Hematopoietic multipotent progenitor cell treated with erythropoietin and hydrocortisone succinate and interleukin-3 and kit ligand, for 17 days (in vitro differentiated cells): ENCODE measurements at places on chromosomes 5 and 9.

GRCh38 chr9:30744871-30745270, 1639.6 kb upstream of the ACO1 start:
- DNase-seq, result no peak

DNA sequence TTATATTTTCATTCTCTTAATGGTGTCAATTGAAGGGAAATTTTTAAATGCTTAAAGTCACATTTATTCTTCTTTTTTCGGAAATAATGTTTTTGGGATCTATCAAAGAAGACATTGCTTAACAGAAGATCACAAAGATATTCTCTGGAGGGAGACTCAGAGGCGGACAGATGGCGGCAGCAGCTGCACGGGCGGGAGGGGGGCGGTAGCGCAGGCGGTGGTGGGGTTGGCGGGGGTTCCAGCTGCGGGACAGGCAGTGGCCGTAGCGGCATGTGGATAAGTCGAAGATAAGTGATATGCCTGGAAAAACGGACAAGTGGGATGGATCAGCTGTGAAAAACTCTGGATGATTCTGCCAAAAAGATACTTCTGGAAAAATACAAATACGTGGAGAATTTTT, 31.6 kb upstream of the ZDHHC11B start:
- no peak for DNase-seq

GRCh38 chr5:181160152-181160754, 12.9 kb downstream of the OR2V2 start:
- DNase-seq, result peak; percentile 85

GRCh38 chr9:12764150-12764549, 10.7 kb upstream of the LURAP1L start:
- DNase-seq, result no peak

DNA sequence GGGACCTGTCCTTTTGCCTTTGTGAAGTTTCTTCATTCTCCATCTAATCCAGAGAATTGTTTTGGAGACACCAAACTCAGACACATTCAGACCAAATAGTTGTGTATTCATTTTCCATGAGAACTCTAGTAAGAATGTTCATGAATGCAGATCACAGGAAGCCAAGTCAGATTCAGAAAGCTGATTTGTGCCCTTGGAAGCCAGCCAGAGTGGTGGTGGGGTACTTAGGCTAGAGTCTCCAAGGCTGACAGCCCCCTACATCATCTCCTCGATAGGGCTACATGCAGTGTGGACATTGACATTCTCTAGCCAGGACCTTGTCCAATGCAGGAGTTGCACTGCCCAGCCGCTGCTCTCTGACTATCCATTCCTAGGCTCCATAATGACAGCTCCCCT, 137.6 kb downstream of the UGCG start:
- no peak for DNase-seq

DNA sequence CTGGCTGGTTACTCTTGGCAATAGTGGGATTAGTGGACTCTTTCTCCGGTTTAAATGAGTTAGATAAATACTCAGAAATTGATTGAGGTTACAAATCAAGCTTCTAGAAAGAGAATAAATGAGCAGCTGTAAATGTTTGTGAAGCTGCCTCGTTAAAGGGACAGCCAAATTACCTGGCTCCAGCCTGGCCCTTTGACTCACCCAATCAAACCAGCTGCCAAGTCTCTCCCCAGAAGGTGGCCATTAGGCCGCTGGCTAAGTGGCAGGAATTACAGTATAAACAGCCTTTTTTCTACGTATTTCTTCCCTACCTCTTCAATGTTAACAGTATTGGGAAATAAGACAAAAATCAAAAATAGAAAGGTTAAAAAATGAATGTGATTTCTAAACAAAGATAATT, 46.0 kb upstream of the SRFBP1 start:
- no peak for DNase-seq

GRCh38 chr5:134439210-134439654, 27.6 kb upstream of the CDKN2AIPNL start:
- DNase-seq, result no peak

DNA sequence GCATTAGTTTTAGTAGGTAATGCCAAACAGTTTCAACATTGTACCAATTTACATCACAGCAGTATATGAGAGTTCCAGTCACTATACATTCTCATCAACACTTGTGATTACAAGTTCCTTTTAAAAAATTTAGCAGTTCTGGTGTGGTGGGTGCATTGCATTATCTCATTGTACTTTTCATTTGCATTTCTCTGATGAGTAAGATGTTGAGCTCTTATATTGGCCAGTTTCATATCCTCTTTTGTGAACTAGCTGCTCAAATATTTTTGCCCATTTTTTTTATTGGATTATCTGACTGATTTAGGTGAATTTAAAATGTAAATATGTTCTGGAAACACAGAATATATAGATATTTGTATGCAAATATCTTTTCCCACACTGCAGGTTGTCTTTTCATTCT, 160.9 kb upstream of the NR3C1 start:
- DNase-seq, result no peak

- no peak for DNase-seq
Measured at GRCh38 chr9:38527503-38527902, 92.9 kb downstream of the ANKRD18A start.

DNA sequence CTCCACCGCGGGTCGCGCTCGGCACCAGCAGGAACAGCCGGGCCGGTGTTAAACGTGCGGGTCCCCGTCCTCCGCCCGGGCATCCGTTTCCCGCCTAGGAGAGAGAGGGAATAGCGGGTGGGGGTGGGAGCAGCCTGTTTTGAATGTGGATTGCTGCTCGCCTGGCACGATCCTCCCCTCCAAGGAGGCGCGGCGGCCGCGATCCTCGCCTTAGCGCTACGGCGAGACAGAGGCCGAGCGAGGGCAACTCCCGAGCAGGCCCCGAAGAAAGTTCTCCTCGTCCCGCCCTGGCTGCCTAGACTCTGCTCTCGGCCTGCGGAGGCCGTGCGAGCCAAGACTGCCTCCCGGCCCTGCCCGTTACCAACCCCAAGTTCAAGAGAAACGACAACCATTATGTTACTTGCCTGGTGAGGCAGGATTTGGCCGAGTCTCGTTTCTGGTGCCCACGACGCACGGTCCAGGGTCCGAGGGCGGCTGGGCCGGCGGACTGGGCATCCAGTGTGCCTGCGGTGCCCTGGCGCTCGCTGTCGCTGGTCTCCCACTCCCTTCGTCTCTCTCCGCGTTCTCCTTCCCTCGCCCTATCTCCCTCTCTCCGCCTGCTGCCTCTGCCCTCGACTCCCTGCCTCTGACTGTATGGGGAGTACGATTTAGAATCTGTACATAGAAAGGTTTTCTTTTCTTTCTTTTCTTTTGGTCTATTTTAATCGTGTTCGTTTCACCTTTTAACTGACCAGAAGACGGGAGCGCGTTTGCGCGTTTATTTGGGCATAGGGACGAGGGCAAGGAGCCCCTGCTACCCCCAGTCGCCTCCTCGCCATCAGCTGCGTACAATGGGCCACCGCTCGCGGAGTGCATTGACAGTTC, 724 bp downstream of the NR2F1-AS1 start:
- DNase-seq, result no peak

DNA sequence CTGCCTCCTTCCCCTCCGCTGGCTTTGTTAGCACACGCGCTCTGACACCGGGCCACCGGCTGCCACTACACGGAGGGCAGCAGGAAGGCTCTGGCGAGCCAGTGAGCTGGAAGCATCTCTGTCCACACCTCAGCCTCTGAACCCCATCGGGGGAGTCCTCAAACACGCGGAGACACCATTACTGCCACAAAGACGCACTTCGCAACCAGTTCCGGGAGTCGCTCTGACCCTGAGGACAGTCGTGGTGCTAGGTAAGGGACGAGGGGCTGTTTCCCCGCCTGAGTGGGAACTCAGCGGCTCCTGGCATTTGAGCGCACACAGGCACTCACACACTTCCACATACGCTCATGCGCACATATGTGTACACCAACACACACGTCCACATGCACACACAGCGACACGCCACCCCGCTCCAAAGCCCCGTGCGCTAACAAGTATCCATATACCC, 160.0 kb downstream of the C9orf152 start:
- no peak for DNase-seq

DNA sequence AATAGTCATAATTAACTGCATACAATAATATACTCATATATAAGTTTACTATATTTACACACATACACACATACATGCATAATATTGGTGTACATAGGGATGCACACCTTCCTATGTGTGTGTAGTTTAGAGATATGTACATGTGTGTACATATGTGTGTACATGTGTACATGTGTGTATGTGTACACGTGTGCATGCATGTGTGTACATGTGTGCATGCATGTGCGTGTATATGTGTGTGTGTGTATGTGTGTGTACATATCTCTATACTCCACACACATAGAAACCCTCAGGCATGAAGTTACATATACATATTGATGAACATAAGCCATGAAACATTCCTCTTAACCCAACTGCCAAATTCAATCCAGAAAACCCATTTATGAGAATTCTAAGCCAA, 547.8 kb downstream of the TLR4 start:
- DNase-seq, result no peak

- no peak for DNase-seq
Measured at GRCh38 chr5:83967417-83967816, 246.8 kb upstream of the HAPLN1 start.

DNA sequence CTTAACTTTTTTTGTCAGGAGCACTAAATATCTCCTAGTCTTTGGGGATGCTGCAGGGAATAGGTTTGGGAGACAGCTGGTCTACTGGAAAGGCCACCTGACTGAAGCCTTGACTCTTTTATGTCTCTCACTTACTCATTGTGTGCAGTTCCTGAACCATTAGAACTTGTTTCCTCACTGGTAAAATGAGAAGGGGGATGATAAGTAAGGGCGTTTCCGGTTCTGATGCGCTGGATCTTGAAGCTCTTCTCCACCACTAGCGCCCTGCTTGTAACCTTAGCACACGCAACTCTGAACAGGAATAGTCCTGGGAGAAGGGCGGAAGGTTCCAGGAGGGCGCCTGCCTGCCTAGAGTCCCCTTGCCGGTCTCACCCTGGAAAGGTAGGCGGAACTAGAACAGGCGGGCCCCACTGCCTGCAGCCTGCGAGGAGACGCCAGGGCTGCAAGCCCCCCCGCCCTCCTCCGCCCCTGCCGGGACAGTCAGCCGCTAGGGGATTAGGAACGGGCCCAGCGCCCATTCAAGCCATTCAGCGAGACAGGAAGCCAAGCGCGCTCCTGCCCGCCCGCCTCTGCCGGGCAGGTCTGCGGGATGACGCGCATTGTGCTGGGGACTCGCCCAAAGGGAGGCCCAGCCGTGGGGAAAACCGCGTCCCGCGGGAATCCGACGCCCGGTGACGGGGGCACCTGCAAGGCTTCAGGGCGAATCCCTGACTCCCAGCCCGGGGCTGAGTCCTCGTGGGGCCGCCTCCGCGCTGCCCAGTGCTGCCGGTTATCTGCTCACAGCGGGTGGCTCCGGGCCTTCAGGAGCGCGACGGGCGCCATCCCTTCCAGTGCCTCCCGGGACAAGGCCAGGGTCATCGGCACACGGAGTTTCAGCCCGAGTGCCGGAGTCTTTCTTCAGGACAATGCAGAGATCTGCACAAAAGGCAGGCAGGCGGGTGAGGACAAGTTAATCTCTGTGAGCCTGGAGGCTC, 44.0 kb upstream of the XPA start:
- DNase-seq, result no peak

DNA sequence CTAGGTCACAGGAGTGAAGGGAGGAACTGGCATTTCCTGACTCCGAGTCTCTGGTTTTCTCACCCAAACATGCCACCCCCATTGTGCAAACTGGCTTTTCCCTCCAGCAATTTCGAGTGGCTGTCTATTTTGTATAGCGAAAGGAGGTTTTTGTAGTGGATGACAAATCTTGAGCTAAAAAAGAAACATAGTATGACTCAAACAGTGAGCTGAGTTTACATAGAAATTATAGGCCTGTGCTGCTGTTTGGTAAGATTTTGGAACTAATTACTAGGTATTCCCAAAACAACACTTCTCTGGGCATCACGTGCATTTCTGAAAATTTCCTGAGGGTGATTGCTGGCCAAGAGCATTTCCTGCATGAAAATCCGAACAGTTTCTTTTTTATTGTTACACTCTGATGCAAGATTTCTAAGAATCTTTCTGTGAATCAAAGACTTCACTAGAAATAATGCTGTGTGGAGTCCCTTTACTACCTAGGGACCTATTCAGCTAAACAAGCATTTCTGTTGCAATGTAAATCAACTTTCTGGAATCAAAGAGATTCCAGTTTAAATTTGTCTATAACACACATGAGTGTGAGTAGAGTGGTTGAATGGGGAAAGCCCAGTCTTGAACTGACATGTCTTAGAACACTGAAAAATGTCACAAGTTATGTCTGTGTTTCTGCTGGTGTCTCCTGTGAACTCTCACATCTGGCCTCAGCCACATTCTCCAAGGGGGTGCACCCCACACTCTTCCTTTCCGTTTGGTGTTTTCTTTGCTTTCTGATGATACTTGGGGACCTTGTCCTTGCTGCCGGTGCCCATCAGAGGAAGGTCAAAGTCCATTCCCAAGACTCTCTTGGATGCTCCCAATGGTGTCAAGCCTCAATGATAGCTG, 33.3 kb upstream of the DAPK1 start:
- no peak for DNase-seq

DNA sequence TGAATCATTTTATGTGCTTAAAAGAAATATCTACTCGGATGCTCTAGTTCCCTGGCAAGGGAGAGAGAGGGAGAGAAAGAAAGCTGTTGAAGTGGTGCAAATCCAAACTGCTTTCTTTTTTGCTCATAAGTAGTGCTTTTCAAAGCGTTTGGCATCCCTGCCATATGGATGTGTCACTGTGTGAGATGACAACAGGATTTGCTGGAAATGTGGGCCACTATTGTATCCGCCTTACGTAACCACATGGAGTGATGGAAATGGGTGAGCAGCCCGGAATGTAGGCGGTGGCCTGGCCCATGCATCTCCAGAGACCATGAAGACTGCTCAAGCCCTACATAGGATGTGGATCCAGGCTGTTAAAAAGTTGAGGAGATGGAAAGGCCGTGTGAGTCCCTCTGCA, 30.8 kb downstream of the TJP2 start:
- no peak for DNase-seq
